ENCODE measurements at places on chromosomes 3 and 15. TPM values are rescaled to one million over a fixed set of nuclear protein-coding genes. Genes with fewer than 3 reads are reported as not detected.

DNA sequence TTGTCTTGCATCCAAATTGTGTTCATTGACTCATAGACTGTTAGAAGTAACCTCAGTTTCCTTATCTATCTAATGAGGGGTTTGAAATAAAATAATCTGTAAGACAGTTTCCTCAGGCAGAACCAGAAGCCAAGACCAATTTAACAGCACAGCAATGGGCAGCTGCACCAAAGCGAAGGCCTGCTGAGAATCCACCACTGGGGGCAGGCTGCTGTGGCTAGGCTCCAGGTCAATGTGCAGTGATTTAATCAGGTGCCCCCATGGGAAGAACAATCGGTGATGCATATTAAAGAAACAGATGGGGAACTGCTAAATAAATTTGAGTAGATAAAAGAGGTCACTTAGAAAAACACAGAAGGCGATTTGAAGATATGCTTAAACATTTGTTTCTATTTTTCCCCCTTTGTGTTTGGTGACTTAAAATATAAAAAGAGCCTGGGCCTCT is 28.0 kb upstream of the TMOD3 start:
- DNase-seq: peak; percentile 63

DNA sequence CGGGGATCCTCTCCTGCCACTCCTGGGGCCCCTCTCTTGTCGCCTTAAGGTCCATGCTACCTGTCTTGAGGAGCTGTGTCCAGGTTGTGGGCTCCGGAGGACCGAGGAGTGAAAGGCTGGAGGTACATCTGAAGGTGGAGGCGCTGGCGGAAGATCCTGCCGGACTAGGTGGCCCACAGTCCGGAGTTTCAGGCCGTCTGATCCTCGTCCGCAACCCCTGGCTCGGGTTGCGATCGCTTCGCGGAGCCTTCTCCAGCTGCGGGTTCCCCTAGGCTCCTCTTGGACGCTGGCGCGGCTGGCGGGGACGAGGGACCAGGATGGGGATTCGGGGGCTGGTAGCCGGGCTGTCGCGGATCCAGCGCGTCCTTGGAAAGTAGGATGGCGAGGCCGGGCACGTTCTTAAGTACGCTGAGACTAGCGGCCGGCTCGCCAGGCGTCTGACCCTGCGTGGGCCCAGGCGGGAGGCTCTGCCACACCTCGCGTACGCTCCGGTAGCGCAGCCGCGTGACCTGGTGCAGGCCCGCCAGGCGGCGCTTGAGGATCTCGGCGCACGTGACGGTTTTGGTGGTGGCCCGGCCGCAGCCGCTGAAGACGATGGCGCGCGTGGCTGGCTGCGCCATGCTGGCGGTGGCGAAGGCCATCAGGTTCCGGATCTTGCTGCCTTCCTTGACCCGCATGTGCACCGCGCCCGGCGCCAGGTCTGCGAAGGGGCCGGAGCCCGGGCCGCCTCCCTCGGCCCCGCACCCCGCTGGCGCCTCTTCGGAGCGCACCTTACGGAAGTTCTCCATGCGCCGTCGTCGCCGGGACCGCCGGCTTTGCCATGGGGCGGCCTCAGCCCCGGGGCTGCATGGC is 550 bp downstream of the RPP25 start:
- DNase-seq: peak; percentile 78

DNA sequence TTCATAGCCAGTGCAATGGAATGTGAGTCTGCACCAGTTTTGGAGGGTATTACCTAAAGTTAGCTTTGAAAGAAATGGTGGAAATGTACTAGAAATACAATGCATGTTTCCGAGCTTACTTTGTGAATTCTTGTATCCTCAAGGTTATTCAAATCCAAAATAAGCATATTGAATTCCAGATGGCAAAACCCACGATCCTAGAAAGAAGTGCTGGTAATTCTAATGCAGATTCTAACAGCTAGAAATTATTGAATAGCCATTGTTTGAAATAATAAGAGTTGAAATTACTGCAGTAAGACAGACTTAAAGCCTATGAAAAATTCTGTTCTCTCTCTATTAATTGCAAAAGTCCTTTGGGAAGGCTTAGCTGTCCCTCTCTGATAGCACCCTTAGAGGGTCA is 258.4 kb downstream of the CHL1 start:
- DNase-seq: no peak

The CYP11A1 gene
- 1.7 TPM for total RNA-seq

The MKRN2OS gene
- 0.44 TPM for total RNA-seq
